T-cell (primary cell): ENCODE measurements at places on chromosomes 4 and X.

GRCh38 chrX:2425286-2426071 lies 75.3 kb downstream of the DHRSX start:
- DNase-seq = no peak

DNA sequence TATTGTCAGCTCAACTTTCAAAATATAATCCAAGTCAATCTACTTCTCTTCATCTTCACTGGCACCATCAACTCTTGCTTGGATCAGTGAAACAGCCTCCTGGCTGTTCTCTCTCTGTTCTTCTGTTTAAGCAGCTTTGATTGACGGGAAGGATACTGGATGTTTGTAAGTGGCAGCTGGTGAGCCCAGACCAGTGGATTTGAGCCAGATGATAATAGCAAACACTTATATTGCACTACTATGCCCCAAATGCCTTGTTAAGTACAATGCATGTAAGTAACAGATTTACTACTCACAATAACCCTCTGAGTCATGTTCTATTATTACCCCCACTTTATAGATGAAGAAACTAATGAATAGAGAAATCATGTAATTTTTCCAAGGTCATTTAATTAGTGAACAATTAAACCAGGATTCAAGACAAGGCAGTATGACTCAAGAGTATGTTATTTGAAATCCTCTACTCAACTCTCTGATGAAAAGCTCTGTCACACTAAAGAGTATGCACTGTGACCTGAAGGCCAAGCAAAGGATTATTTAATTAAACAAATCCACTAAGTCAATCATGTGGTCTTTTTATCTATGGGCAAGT lies 44.8 kb downstream of the SPANXN3 start:
- DNase-seq = no peak

GRCh38 chr4:22416403-22416802 lies 99.5 kb downstream of the ADGRA3 start:
- no peak for DNase-seq

- no peak for DNase-seq
Observed at GRCh38 chrX:40552768-40553167, 28.0 kb upstream of the ATP6AP2 start.

DNA sequence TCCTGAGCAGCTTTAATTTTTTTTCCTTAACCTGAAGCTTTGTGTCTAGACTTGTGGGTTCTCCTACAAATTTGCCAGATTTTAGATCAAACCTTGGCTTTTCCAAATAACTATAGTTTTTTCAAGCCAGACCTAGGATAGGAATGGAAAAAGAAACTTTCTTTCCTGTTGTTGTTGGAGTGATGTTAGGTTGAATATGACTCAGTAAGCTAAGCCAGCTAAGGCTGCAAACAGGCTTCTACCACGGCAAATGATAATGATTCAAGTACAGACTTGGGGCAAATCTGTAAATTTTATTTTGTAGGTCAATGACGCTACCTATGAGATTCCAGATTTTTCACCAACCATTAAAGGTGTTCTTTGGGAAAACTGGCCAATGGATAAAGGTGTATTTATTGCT lies 45.6 kb downstream of the WDR19 start:
- DNase-seq = no peak

DNA sequence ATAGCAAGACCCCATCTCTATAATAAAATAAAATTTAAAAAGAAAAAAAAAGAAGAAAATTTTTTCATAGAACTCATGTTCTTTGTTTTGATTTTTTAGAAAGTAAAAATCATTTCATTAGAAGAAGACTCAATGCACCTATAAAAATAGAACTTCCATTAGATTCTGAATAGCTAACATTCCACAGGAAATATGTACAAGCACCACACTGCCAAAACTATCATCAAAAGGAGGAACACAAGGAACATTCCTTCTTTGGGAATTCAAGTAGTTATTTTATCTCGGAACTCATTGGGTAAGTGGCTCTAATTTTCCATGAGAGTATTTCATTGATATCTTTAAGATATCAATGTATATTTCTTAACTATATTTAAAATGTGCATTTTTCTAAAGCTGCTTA lies 157.6 kb downstream of the CAMK2D start:
- no peak for DNase-seq

DNA sequence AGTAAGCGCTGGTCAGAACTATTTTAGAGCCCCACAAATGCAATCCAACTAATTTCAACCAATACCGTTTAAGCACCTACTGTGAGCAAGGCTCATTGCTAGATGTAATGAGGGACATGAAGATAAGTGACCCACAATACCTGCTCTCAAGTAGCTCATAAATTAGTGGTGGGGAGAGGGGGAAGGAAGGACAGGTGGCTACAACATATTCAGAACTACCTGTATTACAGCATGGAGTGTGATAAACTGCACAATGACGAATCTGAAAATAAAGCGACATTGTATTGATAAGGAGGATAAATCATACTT lies 311.6 kb upstream of the DIAPH2 start:
- DNase-seq = no peak

GRCh38 chr4:107993969-107994368 lies 4.3 kb downstream of the HADH start:
- DNase-seq = no peak

- no peak for DNase-seq
Observed at GRCh38 chr4:151561551-151562256, 152.7 kb downstream of the FHIP1A start.

- no peak for DNase-seq
Observed at GRCh38 chr4:184645904-184646610, 3.2 kb downstream of the CASP3 start.

DNA sequence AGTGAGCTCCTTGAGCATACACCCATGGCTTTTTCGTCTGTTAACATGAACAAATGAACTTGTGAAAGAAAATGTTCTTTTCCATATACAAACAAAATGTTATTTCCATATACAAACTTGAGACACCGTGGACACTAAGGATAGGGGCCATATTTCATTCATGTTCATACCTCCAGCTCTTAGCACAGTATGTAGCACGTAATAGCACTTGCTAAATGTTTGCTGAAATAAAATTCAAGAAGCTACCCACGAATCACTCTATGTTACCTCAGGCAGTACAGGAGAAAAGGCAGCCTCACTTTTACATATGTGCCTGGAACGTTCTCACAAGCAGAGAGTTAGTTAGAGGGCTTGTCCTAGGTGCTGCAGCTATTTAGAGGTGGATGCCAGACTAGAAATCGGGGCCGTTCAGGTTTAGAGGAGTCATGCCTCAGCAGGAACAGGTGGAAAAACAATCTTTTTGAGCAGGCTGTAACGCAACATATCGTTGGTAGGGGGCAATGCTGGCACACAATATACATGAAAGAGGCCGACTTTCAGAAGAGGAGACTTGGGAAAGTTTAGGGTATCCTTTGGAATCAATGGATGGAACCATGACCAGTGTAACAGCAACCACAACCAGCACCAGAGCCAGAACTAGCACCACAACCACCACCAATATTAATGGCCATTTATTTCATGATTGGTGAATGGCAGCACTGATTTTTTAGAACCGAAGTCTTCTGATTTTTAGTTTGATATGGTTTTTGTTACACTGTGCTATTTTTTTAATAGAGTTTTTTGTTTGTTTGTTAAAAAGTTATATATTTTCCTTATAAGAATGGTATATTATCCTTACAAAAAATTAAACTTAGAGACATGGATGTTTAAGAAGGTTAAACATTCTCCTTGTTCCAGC lies 14.8 kb upstream of the PAQR3 start:
- no peak for DNase-seq

DNA sequence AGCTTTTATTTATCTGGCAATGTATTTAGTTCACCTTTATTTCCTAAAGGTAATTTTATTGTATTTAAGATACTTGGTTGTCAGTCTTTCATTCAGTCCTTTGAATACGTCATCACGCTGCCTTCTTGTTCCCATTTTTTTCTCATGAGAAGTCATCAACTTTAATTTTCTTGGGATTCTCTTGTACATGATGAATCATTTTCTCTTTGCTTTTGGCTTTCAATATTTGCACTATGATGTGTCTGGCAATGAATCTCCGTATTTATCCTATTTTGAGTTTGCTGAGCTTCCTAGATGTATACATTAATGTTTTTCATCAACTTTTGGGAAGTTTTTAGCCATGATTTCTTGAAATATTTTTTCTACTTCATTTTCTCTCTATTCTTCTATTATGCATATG lies 28.4 kb downstream of the CLDN2 start:
- DNase-seq = no peak

GRCh38 chrX:15769300-15769954 lies 20.9 kb upstream of the ZRSR2 start:
- DNase-seq = no peak

DNA sequence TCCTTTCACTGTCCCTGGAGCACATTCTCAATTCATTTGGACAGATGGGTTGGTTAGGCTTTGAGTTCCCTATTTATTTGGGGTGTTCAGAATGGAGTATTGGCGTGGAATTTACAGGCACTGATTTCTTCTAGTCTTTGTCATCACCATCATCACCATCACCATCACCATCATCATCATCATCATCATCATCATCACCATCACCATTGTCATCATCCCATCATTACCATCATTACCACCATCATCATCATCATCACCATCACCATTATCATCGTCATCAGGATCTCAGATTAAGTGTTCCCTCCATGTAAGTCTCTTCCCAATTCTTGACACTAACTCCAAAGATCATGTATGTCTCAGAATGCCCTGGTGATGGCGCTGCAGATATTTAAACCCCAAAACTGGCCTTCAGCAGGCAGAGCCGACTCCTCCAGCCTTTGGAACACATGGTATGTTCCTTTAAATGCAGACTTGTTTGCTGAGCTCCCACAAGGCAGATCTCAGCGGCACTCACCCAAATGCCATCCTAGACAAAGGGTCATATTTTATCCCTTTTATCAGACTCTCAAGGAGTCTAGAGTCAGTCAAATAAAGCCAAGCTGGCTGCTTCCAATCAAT lies 19.8 kb upstream of the FAM9A start:
- DNase-seq = no peak

GRCh38 chr4:6825403-6825802 lies 42.9 kb downstream of the KIAA0232 start:
- no peak for DNase-seq

GRCh38 chr4:38728631-38729141 lies 54.1 kb downstream of the TLR10 start:
- no peak for DNase-seq

- DNase-seq = no peak
Observed at GRCh38 chrX:28706964-28707363, 119.7 kb downstream of the IL1RAPL1 start.
